ENCODE measurements at places on chromosomes 2 and 18.

DNA sequence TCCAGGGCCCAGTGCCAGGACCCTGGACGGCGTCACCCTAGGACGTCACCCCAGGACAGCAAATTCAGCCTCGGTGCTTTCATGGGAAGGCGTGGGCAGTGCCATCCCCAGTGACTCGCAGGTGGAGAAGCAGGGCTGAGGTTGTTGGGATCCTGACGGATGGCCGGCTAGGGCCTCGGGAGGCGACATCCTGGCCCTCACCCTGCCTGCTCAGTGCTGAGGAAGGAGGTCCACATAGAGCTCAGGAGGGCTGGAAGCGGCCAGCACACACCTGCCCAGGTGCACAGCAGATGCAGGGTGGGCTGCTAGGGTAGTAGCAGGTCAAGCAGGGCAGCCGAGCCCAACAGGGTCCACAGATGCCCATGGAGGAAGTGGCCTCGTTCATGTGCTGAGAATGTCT is 482.0 kb upstream of the SALL3 start:
- no peak for DNase-seq

DNA sequence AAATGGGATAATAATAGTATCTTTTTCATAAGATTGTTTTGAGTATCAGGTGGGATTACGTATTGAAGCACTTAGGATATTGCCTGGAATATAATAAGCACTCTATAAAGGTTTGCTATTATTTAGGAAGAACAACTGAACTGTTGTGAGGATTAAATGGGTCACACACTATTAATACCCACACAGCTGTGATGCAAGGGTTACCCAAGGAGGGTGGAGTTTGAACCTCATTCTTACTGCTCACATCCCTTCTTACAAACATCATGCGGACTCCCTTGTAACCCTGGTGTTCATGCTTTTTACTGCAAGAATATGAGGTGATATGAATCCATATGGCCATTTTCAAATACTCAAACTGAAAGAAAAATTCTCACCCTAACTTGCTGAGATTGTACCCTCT is 113.5 kb downstream of the KCTD1 start:
- DNase-seq, result no peak

DNA sequence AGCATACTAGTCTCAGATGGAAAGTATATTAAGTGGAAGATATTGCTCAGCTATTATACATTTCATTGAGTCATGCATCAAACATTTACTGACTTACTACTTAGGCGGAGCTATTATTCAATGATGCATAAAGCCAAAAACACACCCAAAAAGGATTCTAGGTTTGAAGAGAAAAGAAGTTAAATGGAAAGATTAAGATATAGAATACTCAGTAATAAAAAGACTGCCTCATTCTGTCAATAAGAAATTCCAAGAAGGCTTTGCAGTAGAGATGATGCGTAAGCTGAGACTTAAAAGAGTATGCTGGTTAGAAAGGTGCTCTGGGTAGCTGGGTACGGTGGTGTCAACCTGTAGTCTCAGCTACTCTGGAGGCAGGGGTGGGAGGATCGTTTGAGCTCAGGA is 27.6 kb downstream of the STK17B start:
- DNase-seq, result no peak

DNA sequence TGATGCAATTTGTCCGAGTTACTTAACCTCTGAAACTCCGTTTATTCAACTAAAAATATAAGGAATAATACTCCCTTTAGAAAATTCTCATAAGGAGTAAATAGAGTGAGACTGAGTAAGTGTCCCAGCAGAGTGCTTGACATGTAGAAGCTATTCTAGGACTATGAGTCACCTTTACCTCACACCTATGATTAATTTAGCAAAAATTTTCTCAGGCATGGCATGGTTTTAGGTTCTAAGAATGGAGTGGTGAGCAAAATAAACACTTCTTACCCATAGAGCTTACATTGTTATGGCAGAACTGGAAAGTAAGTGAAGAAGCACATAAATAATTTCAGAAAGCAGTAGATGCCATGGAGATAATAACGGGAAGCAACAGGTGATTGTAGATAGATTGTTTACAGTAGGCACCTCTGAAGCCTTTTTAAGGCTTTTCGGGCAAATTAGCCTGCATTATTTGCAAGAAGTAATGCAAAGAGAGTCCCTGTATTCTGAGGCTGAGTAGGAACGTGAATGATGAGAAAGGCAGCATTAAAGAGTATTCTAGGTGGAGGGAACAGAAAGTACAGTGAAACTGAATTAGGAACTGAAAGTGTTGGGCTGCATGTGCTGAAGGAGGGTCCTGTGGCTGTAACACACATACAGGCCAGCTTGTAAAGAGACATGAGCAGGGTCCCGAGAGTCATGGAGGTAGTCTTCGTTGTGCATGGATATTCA is 209.2 kb downstream of the ZNF407 start:
- DNase-seq, result no peak

DNA sequence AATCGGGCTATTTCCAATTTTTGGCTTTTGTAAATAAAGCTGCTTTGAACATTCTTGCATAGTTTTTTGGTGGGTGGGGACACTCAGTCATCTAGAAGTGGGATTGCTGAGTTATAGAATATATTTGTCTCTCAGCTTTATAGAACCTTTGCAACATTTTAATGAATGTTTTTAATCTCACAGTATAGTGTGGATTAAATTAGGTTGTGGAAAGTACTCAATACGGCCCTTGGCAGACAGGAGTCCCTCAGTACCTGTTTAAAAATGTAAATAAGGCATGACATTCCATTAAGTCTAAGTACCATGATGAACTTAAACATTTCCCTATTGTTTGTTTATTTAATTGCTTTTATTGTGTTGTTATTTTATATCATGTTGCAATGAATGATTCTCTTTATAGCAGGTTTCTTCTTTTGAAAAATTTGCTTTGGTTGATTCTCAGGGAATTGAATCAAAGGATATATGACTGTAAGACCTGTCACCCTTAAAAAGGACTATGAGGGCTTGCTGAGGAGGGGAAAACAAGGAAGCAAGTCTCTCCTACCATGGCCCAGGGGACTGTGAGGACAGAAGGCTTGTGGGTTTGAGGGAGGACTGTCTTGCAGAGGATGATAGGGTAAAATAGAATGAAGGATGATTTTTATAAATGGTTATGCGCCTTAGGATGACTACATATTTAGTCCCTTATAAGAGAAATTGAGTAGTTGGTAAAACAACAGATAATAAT is 165.1 kb downstream of the RPIA start:
- DNase-seq, result no peak

DNA sequence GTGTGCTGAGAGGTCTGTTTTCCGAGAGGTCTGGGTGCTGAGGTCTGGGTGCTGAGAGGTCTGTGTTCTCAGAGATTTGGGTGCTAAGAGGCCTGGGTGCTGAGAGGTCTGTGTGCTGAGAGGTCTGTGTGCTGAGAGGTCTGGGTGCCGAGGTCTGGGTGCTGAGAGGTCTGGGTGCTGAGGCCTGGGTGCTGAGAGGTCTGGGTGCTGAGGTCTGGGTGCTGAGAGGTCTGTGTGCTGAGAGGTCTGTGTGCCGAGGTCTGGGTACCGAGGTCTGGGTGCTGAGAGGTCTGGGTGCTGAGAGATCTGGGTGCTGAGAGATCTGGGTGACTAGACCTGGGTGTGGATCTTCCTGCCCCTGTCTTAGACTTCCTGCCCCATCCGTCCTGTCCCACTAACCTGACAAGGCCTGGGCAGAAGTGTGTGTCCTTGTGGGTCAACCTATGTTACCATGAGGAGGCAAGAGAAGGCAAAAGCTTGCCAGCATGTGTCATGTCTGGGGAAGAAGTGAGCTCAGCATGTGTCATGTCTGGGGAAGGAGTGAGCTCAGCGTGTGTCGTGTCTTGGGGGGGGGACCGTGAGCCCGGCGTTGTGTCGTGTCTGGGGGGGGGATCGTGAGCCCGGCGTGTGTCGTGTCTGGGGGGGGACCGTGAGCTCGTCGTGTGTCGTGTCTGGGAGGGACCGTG is 69.3 kb downstream of the KCNG2 start:
- DNase-seq, result no peak

GRCh38 chr2:37084797-37085196 is 479 bp downstream of the GPATCH11 start:
- no peak for DNase-seq

GRCh38 chr2:169693360-169693759 is 845 bp downstream of the CFAP210 start:
- no peak for DNase-seq

DNA sequence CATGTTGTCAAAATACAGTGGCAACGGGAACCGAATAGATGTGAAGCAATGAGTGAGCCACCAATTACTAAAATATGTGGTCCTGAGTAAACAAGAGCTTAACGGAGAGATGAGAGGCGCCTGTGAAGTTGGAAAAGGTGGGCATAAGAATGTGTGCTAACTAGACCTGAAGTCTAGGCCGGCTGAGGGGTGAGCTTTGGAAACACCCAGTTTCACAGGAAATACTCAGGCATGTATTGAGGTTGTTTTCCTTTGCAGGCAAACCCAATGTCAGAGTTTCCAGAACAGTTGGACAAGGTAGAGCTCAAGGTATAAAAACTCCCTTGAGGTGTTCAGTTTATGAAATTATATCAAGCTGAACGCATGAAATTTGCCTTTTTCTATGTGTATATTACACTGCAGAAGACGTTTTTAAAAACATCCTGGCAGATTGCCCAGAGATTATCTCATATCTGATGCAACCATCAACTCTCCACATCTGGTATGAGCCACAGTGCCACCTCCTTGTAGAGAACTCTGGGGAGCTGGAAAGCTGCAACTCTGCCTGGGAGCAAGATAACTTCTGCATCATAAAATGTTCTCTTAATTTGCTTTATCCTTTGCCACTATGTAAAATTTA is 3.9 kb upstream of the WDSUB1 start:
- no peak for DNase-seq

DNA sequence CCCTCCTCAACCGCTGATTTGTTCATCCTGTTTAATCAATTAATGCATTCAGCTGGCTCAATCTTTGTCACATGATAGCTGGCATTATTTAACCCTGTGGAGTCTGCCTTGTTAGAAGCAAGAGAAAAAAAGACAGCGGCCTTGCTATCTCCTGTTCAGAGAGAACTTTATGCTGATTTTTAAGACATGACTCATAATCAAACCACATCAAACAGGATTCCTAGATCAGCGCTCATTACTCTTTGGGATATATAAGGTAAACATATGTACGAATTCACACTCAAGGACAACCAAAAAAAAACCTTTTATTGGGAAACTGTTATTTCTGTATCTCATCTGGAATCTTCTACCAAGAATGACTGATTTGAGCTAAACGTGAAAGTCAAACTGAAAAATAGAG is 195.1 kb downstream of the C1D start:
- no peak for DNase-seq

DNA sequence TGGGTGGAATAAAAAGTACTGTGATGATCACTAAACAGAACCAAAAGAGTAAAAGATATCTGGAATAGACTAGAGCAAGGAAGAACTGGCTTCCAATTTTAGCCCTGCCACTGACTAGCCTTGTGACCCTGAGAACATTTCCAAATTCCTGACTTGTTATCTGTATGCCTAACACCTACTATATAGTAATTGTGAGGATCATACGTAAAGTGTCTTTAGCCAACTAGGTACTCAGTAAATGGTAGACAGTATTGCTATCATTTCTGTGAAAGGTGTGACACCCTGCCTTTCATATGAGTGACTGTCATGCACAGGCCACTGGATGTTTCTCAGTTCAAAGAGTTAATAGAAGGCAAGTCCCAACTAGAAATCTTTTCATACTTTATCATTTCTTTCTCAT is 29.8 kb downstream of the CYTIP start:
- no peak for DNase-seq

DNA sequence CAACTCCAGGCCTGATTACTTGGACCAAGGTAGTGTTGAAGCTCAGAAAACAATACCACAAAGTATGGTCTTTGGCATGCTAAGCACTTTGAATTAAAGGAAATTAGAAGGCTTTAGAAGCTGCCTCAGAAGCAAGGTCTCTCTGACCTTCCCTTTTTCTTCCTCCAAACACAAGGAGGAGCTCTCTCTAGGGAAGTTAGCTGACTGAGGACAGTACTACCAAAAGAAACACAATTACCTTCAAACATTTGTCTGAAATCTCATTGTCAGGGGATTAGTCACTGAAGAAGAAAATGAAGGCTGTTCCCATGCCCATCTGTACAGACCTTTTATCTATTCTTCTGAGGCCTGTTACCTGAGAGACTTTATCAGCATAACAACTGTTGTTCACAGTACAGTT is 279.3 kb downstream of the CDH20 start:
- no peak for DNase-seq

GRCh38 chr2:116935097-116935814 is 879.2 kb upstream of the DDX18 start:
- DNase-seq, result no peak

- no peak for DNase-seq
Observed at GRCh38 chr2:219501849-219502248, 3.2 kb downstream of the GMPPA start.

GRCh38 chr2:189592353-189592984 is 11.9 kb upstream of the SLC40A1 start:
- DNase-seq, result no peak

DNA sequence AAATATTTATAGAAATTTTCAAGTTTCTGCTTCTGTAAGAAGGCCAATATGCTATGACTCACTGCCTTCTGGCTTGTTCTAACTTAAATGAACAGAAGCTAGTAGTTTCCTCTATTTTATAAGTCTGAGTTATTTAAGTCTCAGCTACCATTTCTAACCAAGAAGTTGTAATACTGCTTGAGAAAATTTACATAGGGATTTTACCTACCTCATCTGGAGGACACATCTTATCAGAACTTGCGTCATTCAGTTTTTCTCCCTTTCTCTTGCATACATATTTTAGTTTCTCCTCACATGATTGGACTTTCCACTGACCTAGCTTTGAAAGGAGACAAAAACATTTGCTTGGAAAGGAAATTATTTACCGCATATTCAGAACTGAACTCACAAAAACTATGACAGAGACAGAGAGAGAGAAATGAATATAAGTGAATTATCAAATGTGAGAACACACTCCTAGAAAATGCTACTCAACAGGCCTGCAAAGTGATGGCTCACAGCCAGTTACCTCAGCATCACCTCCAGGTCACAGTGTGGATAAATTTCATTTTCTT is 81.1 kb upstream of the CD302 start:
- DNase-seq, result no peak

DNA sequence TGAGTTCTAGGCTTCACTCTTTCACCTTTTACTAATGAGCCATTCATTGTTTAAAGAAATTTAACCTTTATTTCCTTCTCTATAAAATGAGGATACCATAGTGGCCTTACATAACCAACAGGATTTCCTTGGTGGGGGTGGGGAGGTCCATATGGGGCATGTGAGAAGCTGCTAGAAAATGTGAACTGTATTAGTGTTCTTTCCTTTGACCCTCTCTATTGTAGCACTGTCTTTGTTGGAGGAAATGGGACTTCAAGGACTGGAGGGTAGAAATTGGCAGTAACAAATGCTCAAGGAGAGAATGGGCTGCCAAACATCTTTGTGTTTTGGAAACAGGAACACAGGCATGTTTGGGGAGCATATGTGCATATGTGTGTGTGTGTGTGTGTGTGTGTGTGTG is 468.7 kb upstream of the ZEB2 start:
- no peak for DNase-seq

GRCh38 chr2:129708221-129708967 is 271.1 kb upstream of the RAB6C start:
- no peak for DNase-seq

Measured in activated T-cell treated with anti-CD3 and anti-CD28 coated beads, Interleukin-2, amount 50 U/mL, for 48 hours (primary cell).